Fibroblast of mammary gland (primary cell): ENCODE measurements at places on chromosomes 16 and 17.

DNA sequence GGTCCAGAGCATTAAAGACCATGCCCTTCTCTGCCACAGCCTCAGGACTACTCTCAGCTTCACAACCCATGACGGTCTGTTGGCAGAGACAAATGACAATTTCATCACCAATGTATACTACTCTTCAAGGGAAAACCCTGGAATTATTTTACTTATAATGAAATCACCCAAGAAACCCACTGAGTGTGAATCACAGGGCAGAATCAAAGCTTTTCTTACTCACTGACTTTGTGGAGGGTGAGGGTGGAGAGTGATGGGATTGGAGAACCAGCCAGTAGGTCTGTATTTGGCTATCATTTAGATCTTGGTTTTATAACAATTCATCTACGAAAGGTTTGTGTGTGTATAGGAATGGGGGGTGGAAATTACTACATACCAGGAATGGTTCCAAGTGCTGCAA, 442.6 kb downstream of the SHISA9 start:
- peak; percentile 4 for DNase-seq

GRCh38 chr16:58107709-58108108, 21.5 kb downstream of the CFAP20 start:
- DNase-seq, result no peak

- DNase-seq, result peak; percentile 95
Observed at GRCh38 chr17:7587420-7588151, 2.3 kb downstream of the SOX15 start.

- peak; percentile 17 for DNase-seq
Observed at GRCh38 chr16:13873835-13874438, 46.0 kb upstream of the ERCC4 start.

DNA sequence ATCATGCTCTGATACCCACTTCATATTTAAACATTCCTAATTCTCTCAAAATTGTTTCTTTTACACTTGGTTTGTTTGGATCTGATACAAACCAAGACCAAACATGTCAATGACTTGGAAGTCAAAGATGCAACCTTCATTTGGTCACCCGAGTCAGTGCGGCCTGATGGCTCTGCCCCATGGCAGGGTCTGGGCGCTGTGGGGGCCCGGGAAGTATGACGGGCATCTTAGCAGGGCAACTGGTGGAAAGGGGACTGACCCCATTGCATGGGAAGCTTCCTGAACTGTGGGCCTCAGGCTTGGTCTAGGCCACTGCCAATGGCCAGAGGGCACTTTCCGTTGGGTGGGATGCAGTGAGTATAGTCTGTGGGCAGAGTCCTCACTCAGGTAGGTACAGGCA, 178.0 kb downstream of the KATNIP start:
- no peak for DNase-seq

DNA sequence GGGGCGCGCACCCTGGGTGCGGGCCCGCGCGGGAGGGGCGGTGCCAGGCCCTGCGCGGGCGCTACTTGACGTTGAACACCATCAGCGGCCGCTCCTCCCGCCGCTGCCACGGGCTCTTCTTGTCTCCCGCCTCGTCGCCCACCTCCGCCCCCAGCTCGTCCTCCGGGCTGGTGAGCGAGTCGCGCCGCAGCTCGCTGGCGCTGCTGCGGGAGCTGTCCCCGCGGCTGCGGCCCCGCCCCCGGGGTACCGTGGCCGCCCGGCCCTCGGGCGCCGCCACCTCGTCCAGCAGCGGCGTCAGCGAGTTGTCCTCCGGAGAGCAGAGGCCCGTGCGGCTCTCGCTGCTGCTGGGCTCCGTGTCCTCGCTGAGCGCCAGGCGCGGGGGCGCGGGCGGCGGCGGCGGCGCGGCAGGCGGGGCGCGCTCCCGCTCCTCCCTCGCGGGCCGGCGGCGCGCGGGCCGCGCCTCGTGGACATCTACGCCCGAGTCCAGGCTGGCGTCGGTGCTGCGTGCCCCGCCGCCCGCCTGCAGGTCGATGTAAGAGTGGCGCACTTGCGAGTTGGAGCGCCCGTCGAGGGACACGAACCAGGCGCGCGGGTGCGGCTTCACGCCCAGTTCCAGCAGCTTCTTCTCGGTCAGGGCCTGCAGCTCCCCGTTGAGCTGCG, 8.7 kb downstream of the GRN start:
- DNase-seq, result peak; percentile 2

GRCh38 chr17:21299981-21300600, 15.6 kb downstream of the MAP2K3 start:
- no peak for DNase-seq

- no peak for DNase-seq
Observed at GRCh38 chr17:63976702-63977101, 4.0 kb upstream of the SCN4A start.

DNA sequence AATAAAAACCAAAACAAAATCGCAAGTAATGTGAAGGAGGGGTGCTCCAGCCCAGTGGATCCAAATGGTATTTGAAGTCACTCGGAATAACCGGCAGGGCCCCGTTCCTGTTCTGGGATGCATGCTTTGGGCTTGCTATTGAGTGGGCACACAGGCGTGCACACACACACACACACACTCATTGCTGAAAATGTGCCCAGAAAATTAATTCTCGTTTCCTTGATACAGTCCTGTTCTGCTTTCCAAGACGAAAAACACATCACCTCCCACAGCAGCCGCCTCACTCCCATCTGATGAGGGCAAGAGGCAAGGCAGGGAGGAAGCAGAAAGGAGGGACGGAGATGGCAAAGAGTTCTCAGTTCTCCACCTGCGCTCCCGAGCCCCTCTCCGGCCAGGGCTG, 62.2 kb upstream of the SDK2 start:
- no peak for DNase-seq

- peak; percentile 67 for DNase-seq
Observed at GRCh38 chr17:17849845-17850373, 13.1 kb upstream of the SREBF1 start.

GRCh38 chr16:68909099-68909733, 65.9 kb downstream of the TANGO6 start:
- DNase-seq, result no peak

GRCh38 chr17:30405161-30405560, 26.4 kb downstream of the CPD start:
- no peak for DNase-seq
